Activated naive CD8-positive, alpha-beta T cell treated with anti-CD3 and anti-CD28 coated beads, Interleukin-2, amount 50 U/mL, for 24 hours (primary cell): ENCODE measurements at places on chromosomes 6 and 20.

GRCh38 chr6:108250240-108250866 lies 10.5 kb downstream of the SNX3 start:
- no peak for DNase-seq

GRCh38 chr20:31593221-31594001 lies 11.7 kb upstream of the ID1 start:
- DNase-seq, result no peak

DNA sequence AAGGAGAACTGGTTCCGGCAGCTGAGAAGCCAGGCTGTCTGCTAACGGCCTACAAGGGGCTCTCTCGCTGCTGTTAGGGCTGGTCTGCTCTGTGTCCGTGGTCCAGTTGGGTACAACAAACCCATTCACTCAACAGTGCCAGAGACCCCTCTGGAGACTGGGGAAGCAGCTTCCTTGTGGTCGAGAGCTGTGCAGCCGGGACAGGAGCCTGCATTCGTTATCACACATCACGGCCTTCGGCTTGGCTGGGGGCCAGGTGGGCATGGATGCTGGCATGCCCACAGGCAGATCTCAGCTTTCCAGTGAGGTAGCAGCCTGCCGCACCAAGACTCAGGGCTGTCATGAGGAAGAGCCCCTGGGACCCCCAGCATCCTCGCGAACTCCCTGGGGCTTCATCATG lies 124.7 kb downstream of the PREX1 start:
- no peak for DNase-seq

DNA sequence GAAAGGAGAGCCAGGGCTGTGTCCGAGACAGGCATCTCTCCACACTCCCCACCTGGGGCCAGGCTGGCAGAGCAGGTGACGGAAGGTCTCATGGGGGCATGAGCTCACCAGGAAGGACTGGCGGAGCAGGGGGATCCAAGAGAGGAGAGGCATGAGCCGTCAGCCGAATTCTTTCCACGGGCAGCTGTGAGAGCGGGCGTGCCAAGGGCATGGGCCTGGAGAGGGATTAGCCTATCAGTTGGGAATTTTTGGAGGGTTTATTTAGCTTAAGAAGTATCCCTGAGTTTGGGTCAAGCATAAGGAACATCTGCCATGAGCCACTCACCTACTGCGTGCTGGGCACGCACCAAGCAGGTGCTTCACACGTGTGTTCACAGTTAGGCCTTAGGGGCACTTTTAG lies 60.2 kb upstream of the ZNFX1 start:
- no peak for DNase-seq

- no peak for DNase-seq
These were observed 47.3 kb downstream of the PFDN4 start for GRCh38 chr20:54255157-54255556.

GRCh38 chr6:4613795-4614194 lies 162.4 kb upstream of the CDYL start:
- DNase-seq, result no peak

GRCh38 chr6:168778201-168778600 lies 337.2 kb downstream of the SMOC2 start:
- no peak for DNase-seq

DNA sequence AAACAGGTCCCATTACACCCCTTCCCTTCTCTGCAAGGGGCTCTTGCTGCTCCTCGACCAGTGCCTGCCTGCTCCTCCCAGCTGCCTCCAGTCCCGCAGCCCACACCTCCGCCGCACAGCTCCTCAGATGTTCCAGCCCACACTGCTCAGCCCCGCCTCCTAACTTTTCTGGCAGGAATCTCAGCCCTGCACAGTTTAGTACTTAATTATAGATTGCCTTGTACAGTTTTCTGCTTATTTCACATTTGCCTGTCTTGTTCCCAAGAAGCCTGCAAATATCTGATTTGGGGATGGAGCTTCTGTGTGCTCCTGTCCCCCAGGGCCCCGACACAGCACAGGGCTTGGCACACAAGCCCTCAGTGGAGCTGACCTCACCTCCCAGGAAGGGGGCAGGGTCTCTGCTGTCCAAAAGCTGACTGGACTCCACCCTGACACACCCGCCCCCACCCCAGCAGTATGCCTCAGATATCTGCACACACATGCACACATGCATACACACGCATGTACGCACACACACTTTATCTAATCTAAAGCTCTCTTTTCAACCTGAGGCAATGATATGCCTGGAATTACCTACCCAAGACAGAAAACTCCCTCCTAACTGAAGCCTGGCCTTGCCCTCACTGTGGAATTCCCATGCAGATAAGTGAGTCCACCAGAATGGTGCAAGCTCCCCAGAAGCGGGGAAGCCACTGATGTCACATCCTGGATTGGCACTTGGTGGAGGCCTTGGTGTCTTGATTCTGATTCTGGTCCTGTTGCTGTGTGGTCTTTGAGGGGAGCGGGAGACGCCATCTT lies 1.2 kb upstream of the PNPLA1 start:
- DNase-seq, result no peak

DNA sequence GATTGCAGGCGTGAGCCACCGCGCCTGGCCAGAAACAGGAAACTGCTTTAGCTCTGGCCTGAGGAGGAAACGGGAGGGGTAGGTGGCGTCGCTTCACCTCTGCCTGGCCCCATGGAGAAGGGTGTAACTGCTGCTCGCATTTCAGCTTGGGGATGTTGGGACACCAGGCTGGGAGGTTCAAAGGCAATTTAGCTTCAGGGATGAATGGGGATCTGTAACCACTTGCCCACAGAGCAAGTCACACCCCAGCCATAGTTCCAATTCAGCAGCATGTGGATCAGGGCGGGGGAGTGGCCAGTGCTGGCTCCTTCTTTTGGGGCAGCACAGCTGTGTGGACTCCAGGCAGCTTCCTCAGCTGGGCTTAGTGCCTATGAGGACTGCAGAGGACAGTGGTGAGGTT lies 34.8 kb upstream of the NUP153 start:
- DNase-seq, result no peak
